GM23248 (cell line): ENCODE measurements at places on chromosomes 5 and 9. TPM values are rescaled to one million over a fixed set of nuclear protein-coding genes. Genes with fewer than 3 reads are reported as not detected.

Gene FAM221B
- total RNA-seq: not detected in 2 replicates

Gene MELK
- total RNA-seq: 23.2 and 23.3 TPM in 2 replicates

Gene WDR38
- total RNA-seq: not detected in 2 replicates

DNA sequence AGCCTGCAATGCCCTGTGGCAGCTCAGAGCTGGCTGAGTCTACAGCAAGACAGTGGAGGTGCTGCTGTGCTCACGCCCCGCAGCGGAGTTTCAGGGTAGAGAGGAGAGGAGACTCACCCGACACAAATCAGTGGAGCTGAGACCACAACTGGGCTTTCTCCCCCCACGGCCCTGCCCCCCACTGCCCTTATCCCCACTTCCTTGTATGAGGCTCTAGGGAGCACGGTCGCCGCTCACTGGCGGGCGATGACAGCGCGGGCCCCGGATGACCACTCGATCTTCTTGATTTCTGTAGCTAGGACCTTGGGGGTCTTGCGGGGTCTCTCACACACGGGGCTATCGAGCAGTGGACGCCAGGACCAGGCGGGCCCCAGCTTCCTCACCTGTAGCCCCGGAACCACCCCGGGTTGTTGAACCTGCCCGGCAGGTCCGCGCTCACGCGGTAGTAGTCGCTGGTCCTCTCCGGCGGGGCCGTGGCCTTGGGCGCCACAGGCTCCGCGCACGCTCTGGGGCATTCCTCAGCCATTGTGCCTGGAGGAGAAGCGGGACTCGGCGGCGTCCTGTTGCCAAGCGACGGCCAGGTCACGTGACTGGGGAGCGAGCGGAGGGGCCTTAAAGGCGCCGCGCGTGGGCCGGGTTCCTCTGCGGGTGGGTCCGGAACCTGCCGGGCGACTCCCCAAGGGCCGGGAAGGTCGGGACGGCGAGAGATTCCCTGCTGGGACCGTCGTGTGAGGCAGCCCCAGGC, 984 bp upstream of the MRPS2 start:
- no peaks in the 10 kb centered on the region for H3K27me3 ChIP-seq
- DNase-seq: peak; percentile 94
- peak overlapping the region; percentile 96 for H3K4me3 ChIP-seq
- peaks cover 4% of the 10 kb centered on the region; the same call in 1 of the 2 replicates for H3K4me1 ChIP-seq
- H3K36me3 ChIP-seq: no peaks in the 10 kb centered on the region

DNA sequence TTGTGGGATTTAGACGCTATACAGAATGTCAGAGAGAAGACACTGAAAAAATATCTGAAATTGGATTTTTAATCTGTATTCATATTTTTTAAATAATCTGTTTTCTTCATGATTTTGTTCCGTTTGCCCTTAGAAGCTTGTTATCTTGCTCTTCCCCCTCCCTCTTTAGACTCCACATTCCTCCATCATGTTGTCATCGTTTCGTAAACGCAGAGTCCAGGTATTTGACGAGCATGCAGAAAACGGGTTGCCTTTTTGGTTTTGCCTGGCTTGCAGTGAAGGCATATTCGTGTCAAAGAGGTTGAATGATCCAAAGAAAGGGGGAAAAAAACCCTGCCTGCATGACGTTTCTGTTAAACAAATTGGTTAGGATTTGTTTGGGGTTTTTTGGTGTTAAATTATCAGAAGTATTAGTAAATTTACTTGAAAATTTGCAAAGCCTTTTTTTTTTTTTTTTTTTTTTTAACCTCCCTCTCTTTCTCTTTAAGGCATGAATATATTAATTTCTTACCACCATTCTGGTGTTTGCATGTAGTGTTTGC, 2.9 kb downstream of the SPTAN1 start:
- peak; percentile 71 for DNase-seq
- peak overlapping the region; percentile 92 for H3K27ac ChIP-seq
- peaks cover 70% of the 10 kb centered on the region for H3K4me1 ChIP-seq
- no peaks in the 10 kb centered on the region for H3K27me3 ChIP-seq
- H3K4me3 ChIP-seq: peak overlapping the region; percentile 90
- no peaks in the 10 kb centered on the region for H3K36me3 ChIP-seq

DNA sequence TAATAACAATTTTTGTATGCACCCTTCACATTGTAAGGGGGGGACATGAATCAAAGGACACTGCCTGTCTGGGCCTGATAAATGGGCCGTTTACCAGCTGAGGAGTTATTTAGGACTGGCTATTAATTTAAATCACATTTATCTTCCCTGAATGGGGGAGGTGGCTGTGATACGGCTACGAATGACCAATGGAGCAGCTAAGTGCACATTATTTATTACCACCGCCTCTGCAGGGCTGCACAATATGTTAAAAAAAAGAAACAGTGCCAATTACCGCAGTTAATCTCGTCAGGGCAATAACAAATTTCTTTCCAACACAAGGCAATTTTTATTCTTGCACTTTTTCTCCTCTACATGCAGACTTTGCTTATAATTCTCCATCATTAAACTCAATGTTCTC, 318.4 kb downstream of the IRX2 start:
- no peaks in the 10 kb centered on the region for H3K36me3 ChIP-seq
- H3K27ac ChIP-seq: no peak overlapping the region
- no peaks in the 10 kb centered on the region for H3K27me3 ChIP-seq
- no peak for DNase-seq

GRCh38 chr5:96745025-96745424, 62.7 kb downstream of the ERAP1 start:
- peaks cover 87% of the 10 kb centered on the region for H3K36me3 ChIP-seq
- H3K4me3 ChIP-seq: no peak overlapping the region

DNA sequence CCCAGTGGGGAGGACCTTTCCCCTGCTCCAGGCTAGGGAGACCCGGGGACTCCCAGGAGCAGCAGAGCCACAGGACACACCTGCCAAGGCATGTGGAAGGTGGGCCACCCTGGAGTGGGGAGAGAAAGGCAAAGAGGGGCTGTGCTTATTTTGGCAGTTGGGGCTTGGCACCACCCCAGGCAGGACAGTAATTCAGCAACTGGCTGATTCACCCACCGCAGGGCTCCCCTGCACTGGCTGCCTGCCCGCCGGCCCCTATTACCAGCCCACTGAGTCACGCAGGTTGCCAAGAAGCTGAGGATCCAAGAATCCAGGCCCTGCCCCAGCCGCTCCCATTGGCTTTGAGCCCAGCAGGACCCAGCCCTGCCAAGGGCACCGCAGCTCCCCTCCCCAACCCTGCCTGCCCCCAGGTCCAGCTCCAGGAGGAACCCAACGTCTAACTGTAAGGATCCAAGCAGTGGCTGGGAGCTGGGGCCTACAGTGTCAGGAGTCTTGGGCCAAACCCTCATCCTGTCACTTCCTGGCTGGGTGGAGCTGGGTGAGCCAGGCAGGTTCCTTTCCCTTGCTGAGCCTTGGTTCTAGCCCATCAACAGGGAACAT, 14.2 kb upstream of the RALGDS start:
- peak overlapping the region; percentile 89 for H3K27ac ChIP-seq
- H3K36me3 ChIP-seq: no peaks in the 10 kb centered on the region
- peaks cover 36% of the 10 kb centered on the region for H3K4me1 ChIP-seq
- peak; percentile 98 for DNase-seq
- no peak overlapping the region for H3K4me3 ChIP-seq
